Stimulated activated CD8-positive, alpha-beta memory T cell treated with anti-CD3 and anti-CD28 coated beads, Interleukin-4, amount 100 ng/mL, for 48 hours (primary cell): ENCODE measurements at places on chromosomes 5 and 9.

- DNase-seq, result no peak
Observed at GRCh38 chr5:36897616-36898015, 21.0 kb downstream of the NIPBL start.

DNA sequence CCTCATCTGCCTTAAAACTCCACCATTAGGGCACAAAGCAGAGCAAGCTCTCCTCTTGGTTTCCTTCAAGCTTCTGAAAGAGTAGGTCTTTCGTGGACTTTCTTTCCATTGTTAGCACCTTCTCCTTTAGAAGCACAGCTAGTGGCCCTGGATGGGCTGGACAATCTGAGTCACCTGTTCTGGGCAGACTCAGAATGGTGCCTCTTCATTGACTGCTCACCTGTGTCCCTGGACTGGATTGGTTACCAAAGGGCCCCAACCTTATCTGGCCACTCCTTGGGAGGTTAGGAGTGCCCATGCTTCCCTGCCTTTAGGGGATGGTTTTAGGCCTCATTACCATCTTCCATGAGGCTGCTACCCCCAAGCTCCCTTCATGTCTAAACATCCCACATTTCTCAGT is 23.2 kb downstream of the TMEM174 start:
- no peak for DNase-seq

DNA sequence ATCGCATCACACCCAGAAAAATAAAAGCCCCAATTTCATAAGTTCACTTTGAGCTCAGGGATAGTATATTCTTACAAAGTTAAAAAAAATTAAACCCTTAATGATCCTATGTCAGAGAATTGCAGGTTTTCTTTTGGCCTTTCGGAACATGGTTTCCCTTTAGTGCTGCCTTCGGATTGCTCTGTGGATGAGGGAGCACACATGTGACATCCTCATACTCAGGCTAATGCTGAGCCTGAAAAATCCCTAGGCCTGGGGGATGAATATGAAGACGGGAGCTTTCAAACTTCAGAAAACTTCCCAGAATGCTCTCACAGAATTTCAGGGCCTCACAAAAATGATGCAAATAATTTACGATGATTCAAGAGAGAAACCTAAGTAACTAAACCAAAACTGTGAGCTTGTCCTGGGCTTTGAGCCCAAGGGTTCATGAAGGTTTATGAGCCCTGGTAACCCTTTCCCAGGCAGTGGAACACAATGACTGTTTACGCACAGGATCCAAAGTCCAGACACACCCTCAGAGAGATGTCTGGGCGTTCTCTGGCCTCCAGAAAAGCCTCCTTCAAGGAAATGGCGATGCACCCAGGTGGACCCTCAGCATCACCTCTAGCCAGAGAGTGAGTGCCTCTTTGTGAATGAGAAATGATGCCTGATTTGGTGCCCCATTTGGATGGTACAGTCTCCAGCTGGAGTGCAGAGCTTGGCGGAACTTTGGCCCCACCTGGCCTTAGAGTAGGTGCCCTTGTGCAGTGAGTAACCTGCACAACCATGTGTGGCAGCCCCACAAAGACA is 145.4 kb downstream of the ENTREP1 start:
- no peak for DNase-seq

DNA sequence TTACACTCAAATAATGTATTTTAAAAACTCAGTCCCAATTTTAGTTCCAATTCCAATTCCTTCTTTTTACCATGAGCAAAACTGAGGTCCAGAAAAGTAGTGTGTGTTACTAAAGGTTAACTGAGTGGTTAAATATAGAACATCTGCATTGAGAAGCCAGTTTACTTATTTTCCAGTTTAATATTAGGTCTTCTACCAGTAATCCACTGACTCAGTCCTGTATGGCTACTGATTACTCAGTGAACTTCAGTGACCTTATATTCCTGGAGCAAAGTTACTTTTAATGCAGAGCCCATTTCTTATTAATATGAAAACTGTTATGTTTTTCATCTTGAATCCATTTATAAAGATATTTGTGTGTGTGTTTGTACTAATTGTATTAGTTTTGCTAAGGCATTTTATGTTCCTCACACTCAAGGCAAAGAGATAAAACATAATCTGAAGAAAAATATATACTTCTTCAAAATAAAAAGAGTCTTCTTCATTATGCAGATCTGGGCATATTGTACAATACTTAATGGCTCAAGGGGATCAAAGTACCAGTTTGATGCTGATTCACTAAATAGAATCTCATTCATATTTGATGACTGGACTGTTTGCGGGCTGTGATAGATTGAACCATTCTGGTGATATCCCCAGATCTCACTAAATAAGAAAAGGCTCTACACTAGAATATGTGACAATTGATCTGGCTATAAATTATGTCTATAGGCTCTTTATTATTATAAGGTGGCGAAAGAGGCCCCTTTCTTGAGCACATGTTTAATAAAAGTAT is 60.8 kb downstream of the DMXL1 start:
- DNase-seq, result no peak

GRCh38 chr5:85288914-85289313 is 904.2 kb upstream of the EDIL3 start:
- no peak for DNase-seq

GRCh38 chr9:29830821-29831220 is 2257.5 kb upstream of the C9orf72 start:
- DNase-seq, result no peak

GRCh38 chr5:170630226-170630625 is 126.4 kb downstream of the KCNIP1 start:
- no peak for DNase-seq

- DNase-seq, result no peak
Observed at GRCh38 chr9:91843093-91843492, 106.9 kb downstream of the ROR2 start.

- DNase-seq, result no peak
Observed at GRCh38 chr5:142210864-142211412, 102.4 kb downstream of the NDFIP1 start.
